ENCODE measurements at places on chromosomes 11 and 22.
A peak's percentile ranks its signal among the peaks of the same experiment; 100 is the strongest.

- DNase-seq = no peak
Measured at GRCh38 chr11:95453616-95454171, 222.7 kb upstream of the SESN3 start.

GRCh38 chr22:20787746-20788626 lies 14.1 kb downstream of the SERPIND1 start:
- no peak for DNase-seq

GRCh38 chr11:34928960-34929680 lies 12.7 kb downstream of the PDHX start:
- no peak for DNase-seq

DNA sequence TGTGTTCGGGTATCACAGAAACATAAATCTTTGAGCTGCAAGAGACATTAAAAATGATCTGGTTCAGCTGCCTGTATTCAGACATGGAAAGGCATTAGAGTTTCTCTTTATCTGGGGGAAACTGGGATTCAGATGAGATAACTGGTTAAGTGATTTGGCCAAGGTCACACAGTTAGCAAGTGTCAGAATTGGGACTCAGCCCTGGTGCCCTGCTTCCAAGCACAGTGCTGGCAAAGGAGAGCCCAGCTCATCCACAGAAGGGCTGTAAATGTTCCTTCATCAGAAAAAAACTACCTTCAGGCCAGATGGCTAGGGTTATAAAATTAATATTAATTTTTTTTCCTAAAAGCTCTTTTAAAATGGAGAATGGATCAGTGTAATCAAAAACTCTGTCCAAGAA lies 20.4 kb upstream of the CADM1 start:
- DNase-seq = no peak

DNA sequence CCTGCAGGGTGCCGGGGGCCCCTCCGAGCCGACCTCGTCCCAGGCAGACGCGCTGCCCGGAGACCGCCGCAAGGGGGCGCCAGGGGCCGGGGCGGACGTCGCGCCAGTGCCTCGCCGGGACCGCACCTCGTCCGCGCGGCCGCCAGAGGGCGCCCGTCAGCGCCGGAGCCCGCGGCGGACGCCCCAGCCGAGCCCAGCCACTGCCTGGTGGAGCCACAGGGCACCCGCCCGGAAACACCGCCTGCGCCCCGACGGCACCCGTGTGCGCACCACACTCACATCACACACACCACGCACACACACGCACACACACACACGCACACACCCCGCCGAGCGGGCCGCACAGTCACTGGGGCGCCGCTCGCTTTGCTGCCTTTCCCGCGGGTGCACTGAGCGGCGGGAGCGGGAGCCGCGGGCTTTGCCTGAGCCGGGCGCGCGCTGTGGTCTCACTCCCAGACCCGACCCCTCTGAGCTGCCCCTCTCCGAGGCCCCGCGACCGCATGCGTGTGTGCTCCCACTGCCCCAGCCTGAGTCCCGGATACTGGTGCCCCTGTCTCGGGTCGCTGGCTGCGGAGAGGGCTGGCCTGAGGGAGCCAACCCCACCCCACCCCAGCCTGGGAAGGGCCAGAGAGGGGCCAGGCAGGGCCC lies 449.3 kb downstream of the OPCML start:
- peak; percentile 9 for DNase-seq

- no peak for DNase-seq
Measured at GRCh38 chr11:44006917-44007361, 40.8 kb upstream of the ACCSL start.

DNA sequence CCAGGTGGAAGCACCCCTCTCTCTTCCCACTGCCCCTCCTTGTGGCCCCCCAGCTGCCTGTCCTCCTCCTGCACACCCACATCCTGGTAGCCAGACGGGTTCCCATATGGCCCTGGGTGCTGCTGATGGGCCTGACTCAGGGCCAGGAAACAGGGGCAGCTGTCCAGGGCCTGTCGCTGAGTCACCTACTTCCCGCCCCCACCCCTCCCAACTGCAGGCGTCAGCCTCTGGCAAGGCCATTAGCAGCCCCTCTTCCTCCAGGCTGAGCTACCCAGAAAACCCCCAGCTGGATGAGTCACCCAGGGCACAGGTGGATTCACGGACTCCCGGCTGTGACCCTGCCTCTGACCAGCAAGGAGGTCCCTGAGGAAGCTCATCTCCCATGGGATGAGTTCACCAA lies 6.9 kb upstream of the GAL start:
- no peak for DNase-seq

- no peak for DNase-seq
Measured at GRCh38 chr11:125261588-125261987, 97.0 kb downstream of the PKNOX2 start.

All from bone marrow (tissue), 2 donors.